CD4-positive, CD25-positive, alpha-beta regulatory T cell (primary cell): ENCODE measurements at places on chromosomes 5 and 9. TPM values are rescaled to one million over a fixed set of nuclear protein-coding genes. Genes with fewer than 3 reads are reported as not detected.

IRGM gene
- polyA plus RNA-seq: 1.8 TPM

FAT2 gene
- polyA plus RNA-seq: 0.05 TPM

LRSAM1 gene
- 5.5 TPM for polyA plus RNA-seq

DNA sequence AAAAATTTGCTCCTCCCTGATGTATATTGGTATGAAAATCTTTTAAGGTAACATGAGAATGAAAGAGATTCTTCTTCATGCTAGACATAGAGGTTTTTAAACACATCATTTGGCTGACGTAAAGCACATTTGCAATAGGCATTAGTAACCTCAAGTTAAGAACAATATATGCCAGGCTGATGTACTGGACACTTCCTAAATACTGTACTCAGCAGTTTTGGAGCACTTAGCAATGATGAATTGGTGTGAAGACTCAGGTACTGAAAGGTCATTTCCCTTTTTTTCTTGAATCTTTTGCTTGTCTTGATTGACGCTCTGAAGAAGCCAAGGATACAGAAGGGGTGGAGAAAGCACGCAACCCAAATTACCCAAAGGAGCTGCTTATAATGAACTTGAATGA lies 322.5 kb downstream of the PDE4D start:
- no peaks in the 10 kb centered on the region for H3K27me3 ChIP-seq
- H3K4me1 ChIP-seq: no peaks in the 10 kb centered on the region
- no peak overlapping the region for H3K27ac ChIP-seq
- no peak overlapping the region for H3K4me3 ChIP-seq
- no peak for DNase-seq

GRCh38 chr9:16637911-16638310 lies 232.6 kb downstream of the BNC2 start:
- no peak overlapping the region for H3K4me3 ChIP-seq
- no peak overlapping the region for H3K27ac ChIP-seq
- H3K4me1 ChIP-seq: no peaks in the 10 kb centered on the region
- no peaks in the 10 kb centered on the region for H3K27me3 ChIP-seq
- no peaks in the 10 kb centered on the region for H3K36me3 ChIP-seq

BTF3 gene
- polyA plus RNA-seq: 737 TPM

DNA sequence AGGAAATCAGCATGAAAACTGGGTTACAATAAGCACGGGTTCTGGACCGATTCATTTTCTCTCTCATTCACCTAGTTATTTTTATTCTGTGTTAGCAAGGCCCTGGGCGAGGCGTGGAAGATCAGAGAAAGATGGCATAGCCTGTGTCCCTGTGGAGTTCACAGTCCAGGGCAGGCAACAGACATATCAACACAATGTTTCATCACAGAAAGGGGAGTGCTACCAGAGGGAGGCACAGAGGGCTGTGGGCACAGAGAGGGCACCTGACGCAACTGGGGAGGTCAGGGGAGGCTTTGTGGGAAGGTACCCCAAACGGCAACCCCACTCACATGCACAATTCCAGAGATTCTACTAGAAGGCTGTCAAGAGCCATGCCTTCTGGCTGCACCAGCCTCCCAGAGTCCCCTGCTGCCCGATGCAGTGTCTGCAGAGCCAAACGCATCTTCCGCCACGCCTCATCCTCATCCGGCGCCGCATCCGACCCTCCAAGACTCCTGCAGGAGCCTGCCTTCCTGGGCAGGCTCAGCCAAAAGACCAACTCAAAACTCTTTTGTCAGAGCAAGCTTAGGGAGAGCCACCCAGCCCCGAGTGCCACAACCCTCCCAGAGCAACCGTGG lies 1.4 kb downstream of the FAM193B start:
- peaks cover 12% of the 10 kb centered on the region for H3K36me3 ChIP-seq
- no peak for DNase-seq
- H3K27ac ChIP-seq: no peak overlapping the region
- H3K4me1 ChIP-seq: peaks cover 28% of the 10 kb centered on the region
- H3K27me3 ChIP-seq: no peaks in the 10 kb centered on the region

DNA sequence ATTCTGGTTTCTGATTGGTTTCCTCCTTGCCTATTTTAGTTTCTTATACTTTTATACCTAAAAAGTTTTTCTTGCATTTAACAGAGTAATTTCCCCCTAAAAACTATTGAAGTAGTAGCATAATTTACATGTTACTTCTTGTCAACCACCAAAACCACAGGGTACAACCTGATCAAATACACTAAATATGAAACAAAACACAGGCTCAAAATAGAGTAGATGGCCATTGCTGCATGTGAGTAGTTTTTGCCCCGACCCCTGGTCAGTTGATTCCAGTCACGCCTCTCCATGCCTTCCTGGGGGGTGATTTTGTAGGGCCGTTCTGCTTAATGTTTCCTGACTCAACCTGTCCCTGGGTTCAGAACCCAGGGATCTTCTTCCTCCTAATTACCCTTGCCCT lies 101.8 kb downstream of the TLE4 start:
- peaks cover 12% of the 10 kb centered on the region for H3K4me1 ChIP-seq
- H3K27me3 ChIP-seq: no peaks in the 10 kb centered on the region
- H3K36me3 ChIP-seq: peaks cover 12% of the 10 kb centered on the region
- no peak overlapping the region for H3K27ac ChIP-seq

DNA sequence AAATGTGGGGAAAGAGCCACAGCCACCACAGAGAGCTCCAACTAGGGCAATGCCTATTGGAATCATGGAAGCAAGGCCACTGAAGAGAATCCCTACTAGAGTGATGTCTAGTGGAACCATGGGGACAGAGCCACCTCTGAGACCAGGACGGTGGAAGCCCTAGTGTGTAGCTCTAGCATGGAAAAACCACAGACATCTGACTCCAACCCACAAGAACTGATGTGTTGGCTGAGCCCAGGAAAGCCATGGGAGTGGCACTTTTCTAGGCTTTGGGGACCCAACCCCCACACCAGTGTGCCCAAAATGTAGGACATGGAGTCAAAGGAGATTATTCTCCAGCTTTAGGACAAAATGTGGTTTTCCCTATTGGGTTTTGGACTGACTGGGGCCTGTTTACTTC lies 721.9 kb downstream of the BRINP1 start:
- H3K4me3 ChIP-seq: no peak overlapping the region
- no peaks in the 10 kb centered on the region for H3K27me3 ChIP-seq
- no peak overlapping the region for H3K27ac ChIP-seq
- DNase-seq: no peak
- H3K36me3 ChIP-seq: no peaks in the 10 kb centered on the region

- H3K4me3 ChIP-seq: no peak overlapping the region
- H3K27me3 ChIP-seq: peaks cover 8% of the 10 kb centered on the region
- H3K36me3 ChIP-seq: no peaks in the 10 kb centered on the region
- no peak overlapping the region for H3K27ac ChIP-seq
Measured at GRCh38 chr9:36960575-36960955, 73.5 kb downstream of the PAX5 start.

TXNDC8 gene
- not detected for polyA plus RNA-seq

SLC26A2 gene
- 6.0 TPM for polyA plus RNA-seq

DNA sequence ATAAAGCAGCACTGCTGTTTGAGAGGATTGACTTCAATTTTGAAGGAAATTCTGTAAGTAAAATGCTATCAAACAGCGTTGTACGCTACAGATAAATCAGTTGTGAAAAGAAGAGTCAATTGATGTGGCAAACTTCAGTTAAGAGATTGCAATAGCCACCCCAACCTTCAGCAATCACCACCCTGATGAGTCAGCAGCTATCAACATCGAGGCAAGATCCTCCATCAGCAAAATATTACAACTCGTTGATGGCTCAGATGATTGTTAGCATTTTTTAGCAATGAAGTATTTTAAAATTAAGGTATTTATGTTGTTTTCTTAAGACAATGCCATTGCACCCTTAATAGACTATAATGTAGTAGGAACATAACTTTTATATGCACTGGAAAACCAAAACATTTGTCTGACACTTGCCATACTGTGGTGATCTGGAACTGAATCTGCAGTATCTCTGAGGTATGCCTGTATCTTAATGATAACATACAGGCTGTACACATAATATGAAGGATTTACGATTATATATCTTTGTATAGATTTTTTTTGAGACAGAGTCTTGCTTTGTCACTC lies 47.5 kb downstream of the VPS13A start:
- no peak overlapping the region for H3K4me3 ChIP-seq
- H3K27ac ChIP-seq: no peak overlapping the region
- H3K27me3 ChIP-seq: no peaks in the 10 kb centered on the region

GRCh38 chr5:128965638-128966302 lies 482 bp downstream of the SLC27A6 start:
- no peak overlapping the region for H3K27ac ChIP-seq
- no peak overlapping the region for H3K4me3 ChIP-seq
- no peaks in the 10 kb centered on the region for H3K27me3 ChIP-seq
- no peak for DNase-seq

DNA sequence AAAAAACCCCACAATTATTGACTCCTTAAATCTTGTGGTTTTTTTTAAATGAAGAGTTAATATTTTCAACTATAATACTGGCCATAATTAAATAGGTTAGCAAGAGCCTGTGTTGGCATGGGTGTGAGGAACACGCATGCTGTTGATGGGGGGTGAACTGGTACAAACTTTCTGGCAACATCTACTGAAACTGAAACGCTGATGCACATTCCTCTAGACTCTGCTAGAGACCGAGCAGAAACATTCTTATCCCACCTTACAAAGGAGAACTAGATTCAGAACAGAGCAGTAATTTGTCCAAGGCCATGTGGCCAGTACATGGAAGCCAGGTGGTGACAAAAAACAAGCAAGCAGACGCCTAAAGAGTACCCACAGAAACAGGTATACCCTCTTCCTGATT lies 2.4 kb downstream of the BICD2 start:
- peak overlapping the region; percentile 73 for H3K4me3 ChIP-seq
- no peak for DNase-seq
- peaks cover 43% of the 10 kb centered on the region for H3K4me1 ChIP-seq
- H3K36me3 ChIP-seq: no peaks in the 10 kb centered on the region
- no peaks in the 10 kb centered on the region for H3K27me3 ChIP-seq

IRX2 gene
- not detected for polyA plus RNA-seq

GRCh38 chr5:172175263-172175719 lies 12.7 kb downstream of the STK10 start:
- peak overlapping the region; percentile 93 for H3K4me3 ChIP-seq
- H3K27ac ChIP-seq: peak overlapping the region; percentile 96
- H3K36me3 ChIP-seq: peaks cover 27% of the 10 kb centered on the region
- peaks cover 93% of the 10 kb centered on the region for H3K4me1 ChIP-seq

LCN1 gene
- not detected for polyA plus RNA-seq

GRCh38 chr5:52759331-52759730 lies 28.4 kb upstream of the ITGA1 start:
- DNase-seq: no peak
- no peaks in the 10 kb centered on the region for H3K27me3 ChIP-seq
- H3K4me3 ChIP-seq: no peak overlapping the region

IFNA2 gene
- not detected for polyA plus RNA-seq

IFNE gene
- polyA plus RNA-seq: not detected

CARD9 gene
- 0.23 TPM for polyA plus RNA-seq

DNA sequence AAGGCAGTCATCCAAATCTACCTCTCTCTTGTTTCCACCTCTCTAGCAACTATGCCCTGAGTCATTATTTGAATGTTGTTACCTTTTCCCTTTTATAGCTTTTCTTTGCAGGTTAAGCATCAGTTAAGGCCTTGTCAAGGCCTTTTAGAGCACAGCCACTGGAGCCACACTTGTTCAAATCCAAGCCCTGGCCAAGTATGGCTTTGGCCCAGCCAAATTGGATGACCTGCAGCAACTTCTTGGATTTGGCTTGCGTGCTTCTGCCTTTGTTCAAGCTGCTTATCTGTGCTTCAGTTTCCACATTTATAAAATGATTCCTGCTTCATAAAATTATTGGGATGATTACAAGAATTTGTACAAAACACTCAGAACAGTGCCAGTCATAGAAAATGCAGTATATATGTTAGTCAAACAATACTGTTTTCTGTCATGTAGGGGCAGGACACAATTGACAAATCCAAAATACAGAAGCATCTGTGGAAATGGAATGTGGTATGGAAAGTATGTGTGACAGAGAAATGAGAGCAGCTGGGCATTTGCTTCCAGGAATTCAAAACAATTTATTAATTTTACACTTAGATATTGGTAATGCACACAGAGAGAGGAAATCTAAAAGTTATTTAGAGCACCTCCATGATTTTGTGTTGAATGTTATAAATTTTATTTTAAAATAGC lies 17.9 kb upstream of the RLN1 start:
- no peak for DNase-seq
- no peak overlapping the region for H3K27ac ChIP-seq
- peaks cover 8% of the 10 kb centered on the region for H3K4me1 ChIP-seq
- peaks cover 24% of the 10 kb centered on the region for H3K36me3 ChIP-seq
- H3K27me3 ChIP-seq: no peaks in the 10 kb centered on the region

- no peaks in the 10 kb centered on the region for H3K4me1 ChIP-seq
- no peaks in the 10 kb centered on the region for H3K27me3 ChIP-seq
- H3K4me3 ChIP-seq: no peak overlapping the region
- no peak overlapping the region for H3K27ac ChIP-seq
- no peaks in the 10 kb centered on the region for H3K36me3 ChIP-seq
- DNase-seq: peak; percentile 65
Measured at GRCh38 chr5:14351845-14352712, 208.9 kb downstream of the TRIO start.

- peak overlapping the region; percentile 77 for H3K4me3 ChIP-seq
- peaks cover 2% of the 10 kb centered on the region for H3K27me3 ChIP-seq
- H3K27ac ChIP-seq: no peak overlapping the region
- peaks cover 10% of the 10 kb centered on the region for H3K4me1 ChIP-seq
Measured at GRCh38 chr9:91905991-91906469, 44.0 kb downstream of the ROR2 start.

- no peaks in the 10 kb centered on the region for H3K4me1 ChIP-seq
- peak; percentile 8 for DNase-seq
- no peaks in the 10 kb centered on the region for H3K27me3 ChIP-seq
- no peaks in the 10 kb centered on the region for H3K36me3 ChIP-seq
- H3K4me3 ChIP-seq: no peak overlapping the region
- no peak overlapping the region for H3K27ac ChIP-seq
Measured at GRCh38 chr5:16666883-16667398, 50.1 kb upstream of the RETREG1 start.

ADAMTS6 gene
- polyA plus RNA-seq: 0.18 TPM

GRCh38 chr9:113508111-113508749 lies 44.7 kb downstream of the RGS3 start:
- H3K4me3 ChIP-seq: no peak overlapping the region
- peaks cover 20% of the 10 kb centered on the region for H3K4me1 ChIP-seq
- no peaks in the 10 kb centered on the region for H3K36me3 ChIP-seq
- no peaks in the 10 kb centered on the region for H3K27me3 ChIP-seq

GRCh38 chr9:23849379-23850035 lies 23.5 kb upstream of the ELAVL2 start:
- H3K36me3 ChIP-seq: no peaks in the 10 kb centered on the region
- no peak overlapping the region for H3K4me3 ChIP-seq
- no peak for DNase-seq
- H3K27me3 ChIP-seq: no peaks in the 10 kb centered on the region
- H3K4me1 ChIP-seq: no peaks in the 10 kb centered on the region
- H3K27ac ChIP-seq: no peak overlapping the region
